ENCODE measurements at places on chromosomes 7 and 10.
A peak's percentile ranks its signal among the peaks of the same experiment; 100 is the strongest.

GRCh38 chr10:87878664-87879459, 15.4 kb downstream of the PTEN start:
- no peak for DNase-seq

- DNase-seq: no peak
These were observed 27.8 kb upstream of the ZNF273 start for GRCh38 chr7:64875258-64875657.

- no peak for DNase-seq
These were observed 3.5 kb upstream of the RGS10 start for GRCh38 chr10:119546009-119546408.

- no peak for DNase-seq
These were observed 98.0 kb upstream of the GATA3 start for GRCh38 chr10:7956508-7956907.

- DNase-seq: no peak
These were observed 323.7 kb upstream of the GNAI1 start for GRCh38 chr7:79810916-79811315.

DNA sequence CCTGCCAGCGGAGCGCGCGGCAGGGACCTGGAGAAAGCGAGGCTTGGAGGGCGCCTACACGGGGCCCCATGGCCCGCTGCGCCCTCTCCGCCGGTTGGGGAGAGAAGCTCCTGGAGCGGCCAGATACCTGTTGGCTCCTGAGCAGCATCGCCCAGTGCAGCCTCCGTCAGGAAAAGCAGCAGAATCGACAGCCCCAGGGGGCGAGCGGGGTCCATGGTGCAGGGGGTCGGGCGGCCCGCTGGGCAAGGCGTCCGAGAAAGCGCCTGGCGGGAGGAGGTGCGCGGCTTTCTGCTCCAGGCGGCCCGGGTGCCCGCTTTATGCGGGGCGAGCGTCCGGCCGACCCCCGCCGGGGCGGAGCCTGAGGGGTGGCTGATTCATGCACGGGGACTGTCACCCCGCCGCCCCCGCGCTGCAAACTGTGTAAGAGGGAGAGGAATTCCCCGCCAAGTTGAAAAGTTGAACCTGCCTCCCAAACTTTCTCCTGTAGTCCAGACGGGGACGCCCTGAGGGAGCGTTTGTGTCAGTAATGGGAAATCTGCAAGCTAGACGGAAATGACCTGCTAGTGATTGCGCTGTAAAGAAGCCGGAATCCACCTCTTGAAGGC, at the start of gene TFPI2:
Gene TFPI2 (minus strand): TSS at position 290 of the 605 bp plus-strand sequence. CDS start 75 bp downstream, at position 215.
- DNase-seq: peak; percentile 39

DNA sequence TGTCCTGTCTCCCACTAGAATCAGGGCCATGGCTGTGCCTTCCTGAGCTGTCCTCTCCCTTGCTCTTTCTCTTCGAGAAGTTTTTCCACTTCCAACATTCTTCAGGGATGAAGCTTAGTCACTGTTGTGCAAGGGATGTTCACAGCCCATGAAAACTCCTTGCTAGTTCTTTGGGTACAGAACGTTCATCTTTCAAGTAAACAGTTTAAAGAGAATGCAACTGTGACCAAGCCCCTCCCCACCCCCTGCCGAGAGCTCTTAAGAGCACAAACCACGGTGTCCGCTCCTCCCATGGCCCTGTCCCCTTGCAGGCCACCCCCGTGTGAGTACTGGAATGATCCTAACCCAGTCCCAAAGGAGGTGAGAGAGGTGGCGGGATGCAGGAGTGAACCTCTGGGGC, 161.1 kb upstream of the RHEB start:
- no peak for DNase-seq

DNA sequence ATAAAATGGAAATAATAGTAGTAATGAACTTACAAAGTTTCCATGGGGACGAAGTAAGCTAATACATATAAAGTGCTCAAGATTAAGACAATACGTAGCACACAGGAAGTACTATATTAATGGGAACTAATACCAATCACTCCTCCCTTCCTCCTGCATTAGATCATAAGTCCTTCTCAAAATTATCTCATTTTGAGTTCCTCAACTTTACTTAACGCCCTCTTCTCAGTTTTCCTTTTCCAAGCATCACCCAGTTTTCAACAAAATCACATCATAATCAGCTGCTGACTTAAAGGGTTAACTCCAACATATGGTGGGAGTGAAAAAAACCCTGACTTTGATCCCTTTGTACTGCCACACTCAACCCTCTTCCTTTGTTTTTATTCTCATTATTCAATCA, 24.4 kb downstream of the JMJD1C start:
- DNase-seq: no peak

DNA sequence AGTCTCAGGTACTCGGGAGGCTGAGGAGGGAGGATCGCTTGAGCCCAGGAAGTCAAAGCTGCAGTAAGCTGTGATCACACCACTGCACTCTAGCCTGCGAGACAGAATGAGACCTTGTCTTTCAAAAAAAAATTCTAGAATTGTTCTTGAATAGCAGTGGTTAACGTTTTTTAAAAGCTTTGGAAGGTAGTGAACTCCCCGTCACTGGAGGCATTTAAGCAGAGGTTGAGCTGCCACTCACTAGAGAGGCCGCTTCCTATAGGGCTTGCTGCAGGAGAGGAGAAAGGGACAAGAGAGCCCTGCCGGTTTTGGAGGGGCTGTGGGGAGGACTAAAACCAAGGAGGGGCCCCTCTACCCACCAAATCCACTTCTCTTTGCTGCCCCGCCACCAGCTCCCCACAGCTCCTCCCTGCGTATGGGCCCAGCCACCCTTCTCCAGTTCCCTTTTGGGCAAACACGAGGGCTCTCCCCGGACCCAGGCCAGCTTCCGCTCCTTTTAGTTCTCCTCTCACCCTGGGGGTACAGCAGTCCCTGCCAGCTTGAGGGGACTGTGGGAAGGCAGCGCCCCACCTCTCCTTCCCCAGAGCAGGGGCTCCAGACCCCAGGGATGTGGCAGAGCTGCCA, 86.9 kb upstream of the GTF2I start:
- DNase-seq: no peak

DNA sequence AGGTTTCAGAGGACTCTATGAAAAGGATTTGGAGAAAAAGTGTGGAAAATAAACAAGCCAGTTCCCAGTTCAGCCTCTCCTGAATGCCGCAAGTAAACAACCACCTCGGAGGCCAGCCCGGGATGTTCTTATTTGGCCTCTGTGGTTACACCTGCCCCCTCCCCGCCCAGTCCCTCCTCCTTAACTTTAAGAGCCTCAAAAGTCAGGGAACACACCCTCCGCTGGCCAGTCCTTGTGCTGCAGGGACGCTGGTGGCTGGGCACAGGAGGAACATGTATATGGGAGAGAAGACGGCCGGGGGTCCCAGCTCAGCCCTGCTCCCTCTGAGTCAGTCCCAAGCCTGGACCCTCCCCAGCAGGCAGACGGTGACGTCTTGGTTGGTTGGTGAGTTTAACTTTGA, 6.1 kb downstream of the CHST3 start:
- DNase-seq: no peak

GRCh38 chr10:24850727-24851296, 101.6 kb downstream of the PRTFDC1 start:
- DNase-seq: no peak

DNA sequence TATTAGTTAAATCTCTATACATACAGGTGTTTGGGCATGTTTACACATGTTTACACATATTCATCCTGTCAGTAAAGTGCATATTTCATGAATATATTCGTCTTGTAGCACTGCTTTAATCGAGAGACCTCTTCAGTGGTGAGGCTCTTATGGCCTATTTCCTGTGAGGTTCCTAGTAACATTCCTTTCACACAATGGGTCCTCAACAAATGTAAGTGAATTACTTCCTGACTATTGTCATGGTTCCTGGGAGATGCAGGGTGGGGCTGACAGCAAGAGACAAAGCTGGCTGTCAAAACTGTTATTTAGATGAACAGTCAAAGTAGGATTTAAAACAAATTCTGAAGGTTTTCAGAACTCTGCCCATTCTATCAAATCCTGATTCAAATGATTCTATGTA, 12.4 kb upstream of the SEMA3A start:
- no peak for DNase-seq

DNA sequence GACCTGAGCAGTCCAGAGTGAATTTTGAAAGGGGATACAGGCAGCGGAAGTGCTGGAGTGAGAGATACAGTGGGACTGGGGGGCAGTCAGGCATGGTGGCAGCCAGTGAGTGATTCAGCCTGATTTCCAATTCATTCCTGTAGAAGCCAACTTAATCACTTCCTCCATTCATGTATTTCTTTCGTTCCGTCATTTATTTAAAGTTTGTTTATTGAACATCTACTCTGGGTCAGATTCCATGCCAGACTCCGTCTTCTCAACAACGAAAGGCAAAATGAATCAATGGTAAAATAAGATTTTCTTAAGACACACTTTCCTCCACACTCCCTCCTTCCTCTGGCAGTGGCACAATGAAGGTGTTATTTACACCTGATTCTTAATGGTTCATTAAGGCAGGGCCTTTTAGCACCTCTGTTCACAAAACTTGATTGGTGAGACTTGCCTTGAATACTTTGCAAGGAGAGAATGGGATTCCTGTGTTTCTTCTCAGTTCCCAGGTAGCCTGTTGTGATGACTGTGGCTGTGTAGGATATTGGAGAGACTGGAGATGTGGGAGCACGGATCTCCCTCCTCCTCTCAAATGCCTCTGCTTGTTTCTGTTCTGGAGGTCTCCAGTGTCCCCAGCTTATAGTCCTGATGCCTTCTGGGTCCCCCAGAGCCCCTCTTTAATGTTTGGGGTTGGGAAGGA, 27.9 kb downstream of the ADCYAP1R1 start:
- no peak for DNase-seq

- no peak for DNase-seq
These were observed 5.9 kb upstream of the PWWP2B start for GRCh38 chr10:132390921-132391675.

GRCh38 chr10:84177541-84178141, 4.0 kb downstream of the GPR15LG start:
- DNase-seq: peak; percentile 20

GRCh38 chr10:1540144-1540543, 197.2 kb downstream of the ADARB2 start:
- no peak for DNase-seq

- DNase-seq: no peak
These were observed 593.3 kb downstream of the PTPRN2 start for GRCh38 chr7:157994319-157994718.

- no peak for DNase-seq
These were observed 66.7 kb downstream of the AKR1E2 start for GRCh38 chr10:4892681-4893080.

- no peak for DNase-seq
These were observed 734.0 kb upstream of the ANKRD30A start for GRCh38 chr10:36391405-36391804.

DNA sequence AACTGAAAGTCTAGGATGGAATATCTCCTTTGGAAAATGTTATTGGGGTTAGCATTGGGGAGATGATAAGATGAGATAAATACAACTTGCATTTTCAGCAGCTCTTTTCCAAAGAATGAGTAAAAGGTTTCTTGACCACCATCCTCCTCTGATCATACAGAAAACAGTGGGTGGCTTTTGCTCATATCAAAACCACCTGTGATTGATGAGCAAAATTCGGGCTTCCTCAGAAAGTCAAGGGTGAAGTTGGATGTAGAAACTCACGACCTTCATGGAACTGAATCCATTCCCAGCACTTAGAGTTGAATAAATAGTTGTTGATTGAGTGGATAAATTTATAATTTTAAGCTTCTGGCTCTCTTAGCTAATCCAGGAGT, 158.4 kb downstream of the DNAJB6 start:
- DNase-seq: no peak

DNA sequence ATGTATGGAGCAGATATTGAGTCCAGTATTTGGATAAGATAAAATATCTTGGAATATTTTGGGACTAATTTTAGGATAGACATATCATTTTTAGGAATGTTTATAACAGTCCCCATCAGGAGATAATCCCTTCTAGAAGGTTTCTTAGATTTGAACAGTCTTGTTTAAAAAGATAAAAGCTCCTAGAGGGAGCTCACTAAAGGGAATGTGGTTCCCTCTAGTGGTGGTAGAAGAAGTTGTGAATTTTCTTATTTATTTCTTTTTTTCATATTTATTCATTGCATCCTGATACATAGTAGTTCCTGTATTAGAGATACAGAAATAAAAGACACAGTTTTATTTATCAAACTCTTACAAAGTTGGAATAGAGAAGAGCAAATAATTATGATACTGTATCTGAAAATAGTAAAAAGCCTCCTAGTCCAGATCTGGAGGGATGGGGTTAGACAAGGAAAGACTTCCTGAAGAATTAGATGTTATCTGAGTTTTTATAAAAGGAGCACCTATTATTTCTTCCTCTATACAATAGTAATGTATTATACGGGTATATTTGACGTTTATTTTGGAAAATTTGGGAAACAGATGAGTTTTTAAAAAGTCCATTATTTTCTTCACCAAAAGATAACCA, 24.5 kb upstream of the KLF14 start:
- DNase-seq: no peak

DNA sequence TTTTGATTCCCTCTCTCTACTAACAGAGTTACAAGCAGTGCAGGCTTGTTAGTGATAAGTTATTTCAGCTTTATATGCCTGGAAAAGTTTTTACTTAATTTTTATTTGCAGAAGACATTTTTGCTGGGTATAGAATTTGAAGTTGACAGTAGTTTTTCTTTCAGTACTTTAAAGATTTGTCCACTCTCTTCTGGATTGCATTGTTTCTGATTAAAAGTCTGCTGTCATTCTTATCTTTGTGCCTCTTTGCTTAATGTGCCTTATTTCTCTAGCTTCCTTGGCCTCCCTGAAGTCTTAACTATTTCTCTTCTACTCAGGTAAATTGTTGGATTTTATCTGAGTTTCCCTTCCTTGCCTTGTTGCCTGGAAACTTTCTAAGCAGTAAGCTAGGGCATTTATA, 36.2 kb downstream of the PLCE1 start:
- no peak for DNase-seq

DNA sequence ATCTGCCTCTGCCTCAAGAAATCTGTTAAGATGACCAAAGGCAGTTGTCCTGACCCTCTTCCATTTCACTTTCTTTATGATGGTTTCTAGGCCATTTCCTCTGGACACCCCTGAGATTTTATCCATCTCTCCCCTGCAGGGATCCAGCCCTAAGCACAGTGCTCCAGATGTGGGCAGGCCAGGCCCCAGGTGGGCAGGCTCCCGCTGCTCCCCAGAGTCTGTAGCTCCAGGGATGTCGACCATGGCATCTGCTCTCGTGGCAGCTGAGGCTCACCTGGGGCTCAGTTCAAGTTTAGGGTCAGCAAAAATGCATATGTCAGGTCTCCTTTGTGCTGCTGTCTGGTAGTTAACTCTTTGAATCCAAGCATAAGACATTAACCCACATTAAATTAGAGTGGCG, 11.8 kb downstream of the CEP41 start:
- no peak for DNase-seq

DNA sequence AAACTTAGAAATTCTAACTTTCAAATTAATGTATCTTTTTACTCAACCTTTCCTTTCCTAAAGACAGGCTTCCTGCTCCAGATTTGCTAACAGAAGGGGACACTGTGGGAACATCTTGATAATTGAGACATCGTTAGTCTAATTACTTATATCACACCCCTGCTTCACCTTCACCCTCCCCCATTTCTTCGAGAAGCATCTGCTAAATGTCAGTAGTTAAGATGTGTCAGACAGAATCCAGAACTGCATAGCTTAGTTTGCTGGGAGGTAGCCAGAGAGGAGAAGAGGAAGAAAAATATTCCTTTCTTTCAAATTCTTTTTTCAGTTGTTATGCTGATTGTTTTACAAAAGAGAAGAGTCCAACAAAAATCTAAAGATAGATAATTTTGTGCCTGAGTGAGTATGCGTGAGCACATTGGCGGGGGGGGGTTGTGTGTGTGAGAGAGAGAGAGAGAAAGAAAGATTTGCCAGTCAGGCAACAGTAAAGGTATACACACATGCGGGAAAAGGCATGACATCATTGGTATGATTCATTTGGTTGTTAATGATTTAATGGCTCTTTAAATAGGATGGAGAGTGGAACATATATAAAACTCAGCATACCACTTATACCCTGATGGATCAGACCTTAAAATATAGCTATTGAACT, 192.4 kb downstream of the PTN start:
- no peak for DNase-seq
